ENCODE measurements at places on chromosomes 6 and 20.

DNA sequence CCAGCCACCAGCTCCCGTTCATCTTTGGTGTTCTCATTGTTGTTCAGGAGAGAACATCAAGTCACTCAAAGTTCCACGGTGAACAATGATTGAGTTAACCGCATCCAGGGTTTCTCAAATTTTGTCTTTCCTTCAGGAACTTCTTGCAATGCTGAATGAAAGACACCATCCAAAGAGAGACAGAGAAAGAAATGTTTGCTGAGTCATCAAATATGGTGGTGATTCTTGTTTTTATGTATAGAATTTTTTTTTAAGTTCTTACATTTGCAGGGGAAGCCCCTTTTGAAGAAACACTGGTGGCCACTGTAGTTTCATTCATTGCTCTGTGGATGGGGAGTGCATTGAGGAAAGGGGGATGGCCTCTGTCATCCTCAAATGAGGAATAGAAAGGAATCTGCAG is 62.3 kb upstream of the ENPP5 start:
- DNase-seq = no peak

DNA sequence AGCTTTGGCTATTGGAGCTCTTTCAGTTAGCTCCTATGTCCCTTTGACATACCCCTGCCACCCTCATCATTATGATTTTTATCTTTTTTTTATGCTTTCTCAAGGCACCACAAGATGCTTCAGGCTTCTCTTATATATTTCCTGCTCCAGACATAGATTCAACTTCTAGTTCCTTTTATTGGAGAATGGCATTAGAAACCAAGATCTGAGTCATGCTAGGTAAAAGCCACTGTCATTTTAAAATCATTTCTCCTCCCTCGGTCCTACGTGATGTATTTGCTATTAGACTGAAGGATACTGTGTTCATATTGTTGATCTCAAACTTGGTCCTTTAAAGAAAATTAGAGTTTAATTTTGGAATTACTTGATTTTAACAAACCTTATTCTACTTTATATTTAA is 8.3 kb downstream of the TENT5A start:
- DNase-seq = no peak

DNA sequence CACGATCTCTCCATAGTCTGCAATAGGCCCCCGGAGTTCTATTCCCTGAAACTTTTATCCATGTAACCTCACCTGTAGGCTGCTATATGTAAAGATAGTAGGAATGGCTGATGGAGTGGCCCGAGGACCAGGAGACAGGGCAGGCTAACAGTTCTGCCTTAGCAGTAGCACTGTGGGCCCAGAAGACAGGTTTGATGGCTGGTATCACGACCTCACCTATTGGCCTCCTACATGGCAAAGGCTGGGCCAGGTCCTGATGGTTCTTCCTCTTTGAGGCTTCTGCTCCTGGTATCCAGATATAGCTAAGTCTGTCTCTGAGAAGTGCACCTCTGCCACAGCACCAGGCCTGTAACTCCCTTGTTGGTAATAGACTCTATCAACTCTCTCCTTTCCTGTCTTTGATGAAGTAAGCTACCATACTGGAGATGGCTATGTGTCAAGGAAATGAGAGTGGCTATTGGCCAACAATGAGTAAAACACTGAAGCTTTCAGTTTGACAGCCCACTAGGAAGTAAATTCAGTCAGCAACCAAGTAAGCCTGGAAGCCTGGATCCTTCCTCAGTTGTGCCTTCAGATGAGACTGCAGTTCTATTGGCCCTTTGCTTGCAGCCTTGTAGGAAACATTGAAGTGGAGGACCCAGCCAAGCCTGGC is 5.7 kb downstream of the SPEF1 start:
- DNase-seq = no peak

GRCh38 chr6:27834879-27835549 is 77.2 kb downstream of the OR2B2 start:
- DNase-seq = no peak

- DNase-seq = no peak
Observed at GRCh38 chr6:94071835-94072234, 652.5 kb upstream of the EPHA7 start.

GRCh38 chr20:22536956-22537756 is 47.2 kb downstream of the FOXA2 start:
- DNase-seq = no peak

GRCh38 chr6:152244998-152245630 is 392.0 kb downstream of the SYNE1 start:
- DNase-seq = no peak

DNA sequence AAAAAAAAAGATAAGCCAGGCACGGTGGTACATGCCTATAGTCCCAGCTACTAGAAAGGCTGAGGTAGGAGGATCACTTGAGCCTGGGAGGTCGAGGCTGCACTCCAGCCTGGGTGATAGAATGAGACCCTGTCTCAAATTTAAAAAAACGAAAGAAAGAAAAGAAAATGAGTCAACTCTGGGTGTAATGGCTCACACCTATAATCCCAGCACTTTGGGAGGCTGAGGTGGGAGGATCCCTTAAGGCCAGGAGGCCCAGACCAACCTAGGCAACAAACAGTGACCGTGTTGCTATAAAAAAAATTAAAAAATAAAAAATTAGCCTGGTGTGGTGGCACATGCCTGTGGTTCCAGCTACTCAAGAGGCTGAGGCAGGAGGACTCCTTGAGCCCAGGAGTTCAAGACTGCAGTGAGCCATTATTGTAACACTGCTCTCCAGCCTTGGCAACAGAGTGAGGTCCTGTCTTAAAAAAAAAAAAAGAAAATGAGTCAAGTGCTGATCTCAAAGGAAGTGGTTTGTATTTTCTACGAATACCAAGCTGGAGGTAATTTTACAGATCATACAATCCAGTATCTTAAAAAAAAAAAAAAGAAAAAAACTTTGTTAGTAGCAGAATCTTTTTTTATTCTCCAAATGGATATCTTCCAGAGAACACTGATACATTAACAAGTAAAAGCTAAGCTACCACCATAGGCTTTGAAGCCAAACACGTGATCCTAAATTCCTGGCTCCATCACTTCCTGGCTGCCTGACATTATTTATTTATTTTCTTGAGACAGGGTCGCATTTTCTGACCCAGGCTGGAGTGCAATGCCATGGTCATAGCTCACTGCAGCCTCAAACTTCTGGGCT is 5.7 kb downstream of the COMMD7 start:
- no peak for DNase-seq

- no peak for DNase-seq
Observed at GRCh38 chr6:31771992-31772358, 5.2 kb downstream of the VWA7 start.

DNA sequence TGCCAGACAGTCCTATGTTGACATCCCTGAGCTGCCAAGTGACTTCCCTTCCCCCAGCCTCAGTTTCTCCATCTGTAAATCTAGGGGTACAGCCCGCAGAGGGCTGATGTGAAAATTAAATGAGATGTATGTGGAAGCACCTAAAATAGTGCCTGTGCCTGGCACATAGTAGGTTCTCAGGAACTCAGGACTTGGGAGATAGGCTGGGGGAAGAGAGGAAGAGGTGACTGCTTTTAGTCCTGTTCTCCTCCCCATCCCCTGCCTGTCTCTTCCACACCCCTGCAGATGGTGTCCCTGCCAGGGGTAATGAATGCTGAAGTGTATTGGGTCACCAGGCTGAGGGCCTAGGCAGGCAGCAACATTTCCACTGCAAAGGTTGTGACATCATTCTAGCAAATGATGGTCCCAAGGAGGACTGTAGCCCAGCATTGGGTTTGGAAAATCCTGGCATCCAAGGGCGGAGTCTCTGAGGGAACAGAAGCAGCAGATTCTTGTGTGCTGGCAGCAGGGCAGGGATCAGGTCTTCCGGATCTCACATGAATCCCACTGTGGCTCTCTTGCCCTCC is 1.8 kb downstream of the SNPH start:
- no peak for DNase-seq

DNA sequence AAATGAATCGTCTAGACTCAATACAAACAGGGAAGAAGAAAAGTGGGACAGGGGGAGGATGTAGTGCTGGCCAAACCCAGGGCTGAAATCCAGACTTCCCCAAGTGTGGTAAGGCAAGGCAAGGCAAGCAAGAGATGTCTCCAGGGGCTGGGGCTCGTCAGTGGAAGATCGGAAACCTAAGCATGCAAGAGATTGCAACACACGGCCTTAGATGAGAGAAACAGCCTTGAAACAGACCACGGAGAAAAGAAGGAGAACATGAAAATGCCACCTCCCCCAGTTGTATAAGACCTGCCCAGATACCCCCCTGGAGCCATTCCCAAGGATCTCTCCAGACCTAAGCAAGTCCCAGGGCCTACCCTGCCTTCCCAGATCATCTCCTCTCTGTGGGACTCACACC is 20.0 kb downstream of the VEGFA start:
- peak; percentile 76 for DNase-seq

GRCh38 chr6:30007132-30007764 is 53.8 kb upstream of the POLR1H start:
- no peak for DNase-seq

All from suppressor macrophage (primary cell).